ENCODE measurements at places on chromosomes 16 and 17.

DNA sequence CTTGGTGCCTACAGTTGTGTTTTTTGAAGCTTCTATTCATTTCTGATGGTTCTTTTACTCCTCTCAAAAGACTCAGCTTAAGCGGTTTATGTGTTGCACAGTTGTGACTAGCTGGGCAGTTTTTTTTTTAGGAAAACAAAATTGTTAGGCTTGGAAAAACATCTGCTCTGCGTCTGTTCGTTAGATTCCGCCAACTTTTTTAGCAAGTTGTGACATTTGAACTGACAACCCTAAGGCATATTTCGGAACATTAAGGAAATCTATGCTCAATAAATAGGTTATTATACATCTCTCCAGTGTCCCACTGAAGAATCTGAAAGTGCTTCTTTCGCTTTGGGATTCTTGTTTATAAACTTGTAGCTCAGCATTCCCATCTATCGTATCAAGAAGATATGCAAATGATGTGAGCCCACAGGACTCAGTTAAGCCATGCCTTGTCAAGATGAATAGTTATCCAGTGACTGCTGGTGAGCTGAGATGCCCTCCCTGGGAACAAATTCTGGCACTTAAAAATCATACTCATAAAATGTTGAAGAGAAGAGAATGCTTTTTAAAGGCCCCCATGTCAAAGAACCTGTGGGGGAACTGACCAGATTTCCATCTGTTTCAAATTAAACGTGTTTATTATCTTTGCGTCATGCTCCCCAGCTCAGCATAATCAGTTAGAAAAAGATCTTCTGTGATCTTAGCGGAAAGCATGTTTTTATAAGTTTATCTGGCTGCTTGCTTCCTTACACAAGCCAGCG lies 109.0 kb upstream of the FAM20A start:
- no peak for DNase-seq

- DNase-seq = no peak
These were observed 177.1 kb upstream of the WSCD1 start for GRCh38 chr17:5892921-5893675.

DNA sequence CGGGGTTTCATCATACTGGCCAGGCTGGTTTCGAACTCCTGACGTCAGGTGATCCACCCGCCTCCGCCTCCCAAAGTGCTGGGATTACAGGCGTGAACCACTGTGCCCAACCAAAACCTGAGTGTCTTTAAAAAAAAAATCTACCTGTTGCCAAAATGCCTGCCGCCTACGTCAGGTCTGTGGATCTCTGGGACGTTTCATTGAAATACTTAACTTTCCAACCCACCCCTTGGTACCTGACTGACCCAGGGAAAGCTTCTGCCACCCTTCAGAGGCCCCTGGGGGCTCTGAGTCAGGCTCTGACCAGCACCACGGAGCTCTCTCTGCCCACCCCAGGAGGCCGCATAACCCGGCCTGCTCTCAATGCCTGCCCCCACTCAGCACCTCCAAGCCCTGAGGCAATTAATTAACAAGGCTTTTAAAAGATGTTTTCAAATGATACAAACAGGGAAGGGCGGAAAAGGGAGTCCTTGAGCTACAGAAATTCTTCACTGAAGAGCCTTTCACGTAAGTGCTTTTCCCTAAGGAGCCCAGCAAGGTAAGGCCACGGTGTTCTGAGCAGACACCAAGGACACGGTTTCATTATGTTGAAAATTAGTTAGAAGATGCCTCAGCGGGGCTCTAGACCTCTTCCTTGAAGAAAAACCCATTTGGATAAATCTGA lies 29.3 kb upstream of the GSG1L start:
- DNase-seq = no peak

DNA sequence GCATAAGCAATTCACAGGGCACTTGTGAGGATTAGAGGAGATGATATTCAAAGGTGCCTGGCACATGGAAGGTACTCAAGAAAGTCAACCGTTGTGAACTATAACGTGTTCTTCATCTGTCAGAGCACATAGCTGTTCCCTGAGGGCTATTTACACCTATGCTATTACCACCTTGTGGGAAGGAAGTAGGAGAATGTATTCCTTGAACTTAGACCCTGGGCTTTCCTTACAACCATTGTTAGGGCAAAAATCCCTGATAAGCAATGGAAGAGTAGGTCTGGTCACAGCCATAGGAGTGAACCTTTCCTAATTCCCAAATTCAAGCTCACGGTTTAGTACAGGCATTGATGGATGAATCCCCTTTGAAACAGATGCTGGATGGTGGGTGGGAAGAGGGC lies 188.6 kb downstream of the HAPSTR1 start:
- DNase-seq = no peak

DNA sequence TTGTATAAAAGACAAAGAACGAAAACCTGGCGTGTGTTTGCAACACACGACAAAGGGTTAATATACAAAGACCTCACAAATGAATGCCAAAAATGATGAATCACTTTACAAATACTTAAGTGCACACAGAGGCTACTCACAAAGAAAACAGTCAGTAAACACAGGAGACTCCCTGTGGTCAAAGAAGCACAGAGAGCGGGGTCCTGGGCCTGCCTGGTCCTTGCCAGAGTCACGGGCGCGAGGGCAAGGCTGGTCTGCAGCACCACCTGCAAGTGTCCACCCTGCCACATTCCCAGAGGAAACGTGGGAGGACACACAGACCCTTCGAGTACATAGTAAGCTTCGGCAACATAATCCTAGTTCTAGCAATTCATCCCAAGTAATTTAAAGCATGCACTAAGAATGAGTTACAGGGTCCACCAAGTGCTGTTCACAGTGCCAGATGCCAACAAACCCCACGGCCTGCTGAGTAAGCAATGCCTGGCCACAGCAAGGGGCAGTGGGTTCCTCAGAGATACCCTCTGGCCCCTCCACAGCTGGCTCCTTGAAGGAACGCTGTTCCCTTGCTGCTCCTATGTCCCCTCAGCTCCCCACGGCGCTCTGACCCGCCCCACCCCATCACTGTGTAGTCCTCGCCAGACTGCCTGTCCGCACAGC lies 24.6 kb upstream of the FAAP100 start:
- no peak for DNase-seq

DNA sequence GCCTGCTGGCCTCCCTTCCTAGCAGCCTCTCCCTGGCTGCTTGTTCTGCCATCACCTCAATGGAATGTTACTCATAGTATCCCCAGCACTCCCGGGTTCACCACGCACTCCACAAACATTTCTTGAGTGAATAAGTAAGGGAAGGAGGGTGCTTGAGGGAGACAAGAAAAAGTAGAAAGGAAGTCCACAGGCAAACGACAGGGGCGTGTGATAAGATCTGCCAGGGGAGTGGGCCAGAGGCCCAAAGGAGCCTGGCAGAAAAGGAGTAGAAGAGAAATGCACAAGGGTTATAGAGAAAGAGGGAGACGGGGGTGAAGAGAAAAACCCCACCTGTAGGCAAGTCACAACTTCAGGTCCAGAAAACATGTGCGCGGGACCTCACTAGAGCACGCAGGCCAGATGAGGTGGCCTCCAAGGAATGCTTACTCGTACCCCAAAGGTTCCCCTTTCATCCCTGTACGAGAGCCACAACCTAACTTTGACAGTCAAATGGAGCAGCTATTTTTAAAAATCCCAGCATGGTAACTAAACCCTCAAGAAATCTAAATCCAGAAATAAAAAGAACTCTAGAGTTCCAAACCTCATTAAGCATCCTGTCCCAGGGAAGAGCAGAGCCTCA lies 6.6 kb downstream of the ZDHHC7 start:
- peak; percentile 38 for DNase-seq

GRCh38 chr16:65318590-65319257 lies 196.9 kb upstream of the CDH11 start:
- DNase-seq = no peak

DNA sequence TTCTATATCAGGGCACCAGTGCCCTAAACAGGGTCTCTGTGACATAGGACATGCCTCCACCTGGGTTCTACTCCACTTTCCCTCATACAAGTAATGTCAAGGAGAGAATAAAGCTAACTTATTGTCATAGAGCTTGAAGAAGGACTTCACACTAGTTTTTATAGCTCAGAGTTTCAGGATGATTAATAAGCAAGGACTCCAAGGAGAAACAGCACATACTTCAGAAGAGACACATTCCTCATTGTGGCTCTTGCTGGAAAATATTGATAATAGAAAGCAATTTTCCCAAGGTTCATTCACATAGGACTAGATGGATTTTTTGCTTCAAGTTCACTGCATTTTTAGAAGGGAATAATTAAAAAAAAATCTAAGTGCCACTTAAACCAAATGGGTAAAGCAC lies 133.3 kb downstream of the CA10 start:
- DNase-seq = no peak

DNA sequence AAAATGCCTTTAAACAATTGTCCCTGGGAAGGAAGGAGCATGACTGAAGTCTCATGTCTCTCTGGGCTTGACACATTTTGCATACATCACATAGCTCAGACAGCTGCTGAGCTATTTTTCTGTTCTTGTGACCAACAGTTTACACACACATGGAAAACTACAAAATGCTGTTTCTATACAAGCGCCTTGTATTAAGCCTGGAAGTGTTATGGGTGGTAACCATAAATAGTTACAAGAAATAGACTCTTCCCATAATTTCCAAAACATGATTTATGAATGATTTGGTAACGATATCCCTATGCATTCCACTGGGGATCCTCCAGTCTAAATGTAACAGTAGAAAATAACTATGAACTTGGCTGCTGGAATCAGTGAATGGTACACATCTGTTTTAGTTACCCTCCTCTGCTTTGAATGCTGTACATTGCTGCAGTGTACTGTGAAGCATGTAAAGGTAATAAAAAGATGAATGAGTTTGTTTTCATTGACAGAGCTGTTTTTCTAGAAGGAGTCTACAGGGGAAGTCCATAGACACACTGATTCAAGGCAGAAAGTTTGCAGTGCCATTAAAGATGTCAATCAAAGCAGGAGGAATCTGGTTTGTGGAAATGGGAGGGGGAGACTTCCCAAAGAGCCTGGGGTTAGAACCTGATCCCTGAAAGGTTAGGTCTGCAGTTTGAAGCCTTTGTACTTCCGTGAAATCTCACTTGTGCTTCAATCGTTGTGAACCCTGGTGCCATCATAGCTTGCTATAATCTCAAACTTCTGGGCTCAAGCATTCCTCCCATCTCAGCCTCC lies 5.0 kb downstream of the ACSF2 start:
- DNase-seq = no peak

DNA sequence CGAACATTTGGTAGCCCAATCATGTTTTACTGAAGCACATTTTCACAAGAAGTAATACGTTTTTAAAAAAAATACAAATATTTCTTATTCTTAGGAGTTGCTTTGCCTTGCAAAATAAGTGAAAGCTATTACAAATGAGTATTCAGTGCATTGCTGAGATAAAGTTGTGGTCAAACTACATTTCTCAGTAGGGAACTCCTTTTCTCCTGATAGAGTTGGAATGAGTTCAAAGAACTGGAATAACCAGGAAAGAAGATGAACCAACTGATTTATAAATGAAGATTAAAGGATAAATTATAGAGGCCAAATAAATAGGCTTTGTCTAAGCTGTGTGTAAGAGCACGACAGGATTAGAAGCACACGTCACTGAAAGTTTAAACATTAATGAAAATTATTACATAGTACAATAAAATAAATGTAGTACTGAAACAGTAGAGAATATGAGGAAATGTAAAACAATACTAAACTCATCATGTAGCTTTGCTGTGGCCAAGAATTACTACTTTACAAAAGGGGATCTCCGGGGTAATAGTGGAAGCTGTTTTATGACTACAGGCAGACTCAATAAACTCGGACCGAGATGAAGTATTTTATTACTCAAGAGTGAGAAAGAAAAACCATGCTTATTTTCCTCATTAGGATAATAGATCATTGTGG lies 73.6 kb downstream of the KCNJ2 start:
- DNase-seq = no peak

- no peak for DNase-seq
These were observed 631 bp downstream of the RETREG3 start for GRCh38 chr17:42608305-42609181.

- no peak for DNase-seq
These were observed 84.1 kb upstream of the CPHXL start for GRCh38 chr16:75810342-75810741.

DNA sequence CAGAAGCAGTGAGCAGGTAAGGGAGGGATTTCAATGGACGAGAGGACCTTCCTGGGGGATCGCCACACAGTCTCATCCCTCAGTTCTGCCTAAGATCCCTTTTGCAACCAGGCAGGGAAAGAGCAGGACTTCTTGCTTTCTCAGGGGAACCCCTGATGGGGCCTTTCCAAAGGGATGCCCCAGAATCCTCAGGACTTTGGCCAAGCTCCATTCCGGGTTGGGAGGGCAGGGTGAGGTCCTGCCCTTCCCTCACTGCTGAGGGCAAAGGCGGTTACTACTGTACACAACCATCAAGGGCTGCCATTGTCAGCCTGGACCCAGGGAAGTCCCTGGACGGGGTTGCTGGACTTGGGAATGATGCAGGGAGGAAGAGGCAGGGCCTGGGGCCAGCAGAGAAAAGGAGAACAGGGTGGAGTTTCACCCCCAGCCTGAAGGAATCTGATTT lies 9.7 kb downstream of the PRR29 start:
- DNase-seq = no peak
